Hypothalamus (tissue), 51 donors: ENCODE measurements at places on chromosomes 5 and 9.

GRCh38 chr5:73155271-73156222, 17.4 kb upstream of the TMEM174 start:
- no peak for DNase-seq

GRCh38 chr5:173634465-173634983, 18.1 kb upstream of the BOD1 start:
- DNase-seq = no peak

DNA sequence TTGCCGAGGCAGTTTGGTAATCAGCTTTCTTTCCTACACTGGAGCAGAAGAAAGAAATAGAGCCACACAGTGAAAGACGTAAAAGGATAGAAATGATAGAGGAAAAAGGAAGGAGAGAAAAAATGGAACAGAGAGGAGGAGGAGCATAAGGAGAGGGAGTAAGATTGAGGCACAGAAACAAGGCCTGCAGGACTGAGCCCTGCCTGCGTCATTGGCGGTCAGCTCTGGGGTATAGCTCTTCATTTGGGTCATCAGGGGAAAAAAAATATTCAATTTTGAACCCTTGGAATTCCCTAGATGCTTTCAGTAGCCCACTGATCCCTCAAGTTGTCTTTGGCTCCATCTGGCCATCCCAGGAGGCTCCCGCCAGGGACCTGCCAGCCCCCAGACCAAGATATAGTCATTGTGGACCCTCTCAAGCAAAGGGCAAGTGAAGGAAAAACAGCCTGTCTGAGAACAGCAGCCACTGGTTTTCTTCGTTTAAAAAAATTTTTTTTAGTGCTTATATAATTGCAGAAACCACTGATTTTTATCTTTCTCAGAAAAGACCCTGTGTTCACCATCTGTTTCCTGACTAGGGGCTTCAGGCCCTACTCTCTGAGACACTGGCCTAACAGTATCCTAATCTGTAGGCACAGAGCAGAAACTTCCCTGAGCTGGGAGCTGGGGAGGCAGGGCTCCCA, 31.3 kb upstream of the MATR3 start:
- DNase-seq = no peak

DNA sequence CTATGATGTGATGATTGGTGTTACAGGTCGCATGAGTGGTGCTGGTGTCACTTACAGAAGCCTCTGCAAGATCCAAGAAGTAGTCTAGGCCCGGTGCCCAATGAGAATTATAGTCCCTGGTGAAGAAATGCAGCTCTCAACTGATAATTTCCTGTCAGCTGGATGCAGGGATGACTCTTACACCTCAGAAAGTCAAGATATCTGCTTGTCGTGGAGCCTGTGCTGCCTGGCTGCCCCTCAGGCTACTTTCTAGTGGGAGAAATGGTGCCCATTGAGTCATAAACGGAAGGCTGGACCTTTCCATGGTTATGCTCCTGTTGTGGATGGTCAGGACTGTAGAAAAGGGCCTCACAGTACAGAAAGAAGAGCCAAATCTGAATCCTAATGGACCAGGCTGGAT, 46.8 kb upstream of the NXNL2 start:
- DNase-seq = no peak

DNA sequence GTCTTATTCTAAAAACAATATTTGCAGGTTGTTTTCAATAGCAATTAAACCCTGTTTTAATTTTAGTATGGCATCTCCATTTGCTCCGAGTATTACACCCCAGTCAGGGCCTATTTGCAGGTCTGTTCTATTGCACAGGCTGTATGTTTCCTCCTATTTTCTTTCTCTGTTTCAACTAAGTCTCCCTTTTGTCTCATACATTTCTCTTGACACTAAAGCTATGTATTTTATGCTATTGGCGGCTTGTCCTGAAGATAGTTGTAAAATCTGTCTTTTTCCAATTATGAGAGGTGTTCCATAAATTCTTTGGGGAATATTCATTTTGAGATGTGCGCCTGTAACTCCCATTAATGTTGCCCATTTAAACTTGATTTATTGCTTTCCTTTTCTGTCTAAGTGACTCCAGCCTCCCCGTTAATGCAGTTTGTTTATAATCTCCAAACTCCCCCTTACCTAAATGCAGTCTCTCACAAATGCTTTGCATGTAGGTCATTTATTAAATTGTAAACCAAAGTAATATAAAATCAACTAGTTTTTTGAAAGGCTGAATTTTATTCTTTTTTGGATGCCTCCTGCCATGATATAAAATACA, 262.4 kb downstream of the CDH12 start:
- no peak for DNase-seq

DNA sequence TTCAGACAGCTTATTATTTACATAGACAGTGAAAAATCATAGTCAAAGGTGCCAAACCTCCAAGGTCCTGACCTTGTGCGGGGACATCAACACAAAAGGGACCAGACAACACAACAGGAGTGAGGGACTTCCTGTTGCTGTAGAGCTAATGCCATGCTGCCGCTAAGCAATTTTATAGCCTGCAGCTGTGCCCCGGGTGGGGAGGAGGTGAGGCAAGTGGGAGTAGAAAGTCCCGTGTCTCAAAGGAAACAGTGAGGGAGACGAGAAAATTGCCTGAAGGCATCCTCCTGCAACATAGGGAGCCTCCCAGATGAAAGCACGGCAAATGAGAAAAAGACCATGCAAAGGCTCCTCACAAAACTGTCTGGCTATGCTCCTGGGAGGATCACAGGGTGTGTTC, 58.8 kb downstream of the CAAP1 start:
- no peak for DNase-seq
